ENCODE measurements at places on chromosomes 7 and 10. TPM values are rescaled to one million over a fixed set of nuclear protein-coding genes. Genes with fewer than 3 reads are reported as not detected.

Gene PKD1L1
- total RNA-seq: 0.55 TPM

Gene ASAH2B
- total RNA-seq: 13.2 TPM

Gene CYP2C19
- total RNA-seq: not detected

Gene ACSM6
- not detected for total RNA-seq

Gene CLIP2
- total RNA-seq: 29.3 TPM

Gene SRRM3
- 1.4 TPM for total RNA-seq

Gene MRC1
- 0.03 TPM for total RNA-seq

Gene SORCS1
- total RNA-seq: 0.40 TPM

DNA sequence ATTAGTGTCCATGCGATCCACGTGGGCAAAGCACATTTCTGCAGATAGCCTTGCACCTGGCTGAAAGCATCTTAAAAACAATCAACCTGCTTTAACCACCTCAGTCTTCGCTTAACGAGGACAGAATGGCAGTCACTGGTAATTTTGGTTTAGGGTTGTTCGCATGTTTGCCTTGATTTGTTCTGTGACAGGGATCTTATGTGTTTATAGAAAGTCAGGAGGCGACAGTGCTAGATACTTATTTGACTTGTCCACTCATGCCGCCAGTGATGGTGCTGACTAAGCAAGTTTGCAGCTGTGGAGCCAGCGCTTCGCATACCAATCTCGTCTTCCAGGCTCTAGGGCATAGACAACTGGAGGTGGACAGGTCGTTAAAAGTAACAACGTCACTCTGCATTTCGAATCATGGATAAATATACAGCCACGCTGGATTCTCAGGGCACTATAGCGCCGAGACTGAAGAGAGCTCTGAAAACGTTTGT, 1.2 kb upstream of the TMEM243 start:
- DNase-seq: no peak

GRCh38 chr10:32104181-32104580, 48.0 kb upstream of the KIF5B start:
- no peak for DNase-seq

- peak; percentile 79 for DNase-seq
Observed at GRCh38 chr7:51545131-51545530, 228.5 kb upstream of the COBL start.

DNA sequence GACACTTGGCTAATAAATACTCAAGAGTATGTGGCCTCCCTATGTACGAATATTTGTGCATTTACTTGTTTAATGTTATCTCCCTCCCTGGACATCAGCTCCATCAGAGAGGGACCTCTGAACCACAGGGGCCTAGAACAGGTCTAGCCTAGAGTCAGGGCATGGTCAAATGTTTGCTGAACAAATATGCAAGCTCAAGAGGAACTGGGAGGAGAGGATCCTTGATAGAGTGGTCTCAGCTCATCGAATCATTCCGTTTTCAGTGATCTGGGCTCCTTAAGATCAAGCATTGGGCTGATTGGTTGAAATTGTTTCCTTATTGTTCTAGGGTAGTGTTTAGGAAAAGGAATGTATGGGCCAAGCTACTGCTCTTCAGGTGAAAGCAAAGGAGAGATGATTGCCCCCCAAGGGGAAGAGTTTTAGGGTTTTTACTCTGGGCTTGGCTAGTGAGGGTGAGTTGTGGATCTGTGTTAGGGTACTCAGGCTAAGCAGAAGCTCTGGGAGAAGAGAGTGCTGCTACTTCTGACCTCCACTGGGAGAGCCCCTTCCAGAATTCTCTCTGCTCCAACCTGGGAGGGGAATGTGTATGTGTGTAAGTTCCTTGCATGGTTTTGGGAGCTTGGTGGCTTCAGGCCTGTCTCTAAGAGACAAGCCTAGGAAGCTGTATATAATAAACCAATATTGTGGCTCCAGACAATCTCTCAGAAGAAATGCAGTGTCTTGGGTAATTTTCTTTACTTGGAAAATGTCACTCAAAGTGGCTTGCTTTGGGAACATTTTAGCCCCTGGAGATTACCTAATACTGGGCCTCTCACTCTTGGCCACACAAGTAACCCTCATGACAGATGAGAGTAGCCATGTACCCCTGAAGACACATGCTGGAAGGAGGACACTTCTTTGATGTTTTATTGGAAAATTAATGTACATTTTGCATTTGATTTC, 110.0 kb downstream of the EMX2 start:
- DNase-seq: no peak

DNA sequence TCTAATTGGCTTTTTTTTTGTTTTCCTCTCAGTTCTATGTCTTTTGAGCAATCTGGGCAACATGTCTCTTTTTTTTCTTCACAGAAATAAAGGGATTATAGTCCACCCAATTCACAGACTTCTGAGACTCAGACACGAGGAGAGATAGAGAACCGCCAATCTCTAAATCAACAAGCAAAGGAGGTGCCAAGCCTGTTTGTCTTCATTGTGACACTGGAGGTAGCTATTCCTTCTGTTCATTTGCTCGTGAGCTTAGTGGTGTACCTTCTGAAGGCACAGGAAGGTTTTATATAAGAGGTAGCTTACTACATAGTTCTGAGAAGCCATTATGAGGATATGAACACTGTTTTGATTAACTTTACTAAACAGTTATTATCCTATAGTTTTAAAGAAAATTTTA, 6.1 kb downstream of the EPHB6 start:
- no peak for DNase-seq

DNA sequence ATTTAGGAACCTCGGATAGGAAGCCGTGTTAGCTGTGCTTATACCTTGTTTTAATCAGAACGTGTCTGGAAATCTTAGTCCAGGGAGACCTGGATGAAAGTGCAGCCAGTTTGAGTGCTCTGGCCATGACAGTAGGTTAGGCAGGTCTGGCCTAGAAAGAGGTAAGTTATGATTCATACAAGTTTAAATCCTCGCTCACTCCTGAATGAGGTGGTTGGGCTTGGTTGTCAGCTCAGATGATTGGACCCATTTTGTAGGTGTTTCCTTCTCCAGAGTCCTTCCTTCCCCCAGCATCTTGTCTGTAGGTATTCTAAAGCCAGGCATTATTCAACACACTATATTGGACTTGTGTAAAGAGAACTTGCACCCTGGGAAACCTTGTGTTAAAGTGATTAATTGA, 561.9 kb upstream of the GALNT17 start:
- no peak for DNase-seq

DNA sequence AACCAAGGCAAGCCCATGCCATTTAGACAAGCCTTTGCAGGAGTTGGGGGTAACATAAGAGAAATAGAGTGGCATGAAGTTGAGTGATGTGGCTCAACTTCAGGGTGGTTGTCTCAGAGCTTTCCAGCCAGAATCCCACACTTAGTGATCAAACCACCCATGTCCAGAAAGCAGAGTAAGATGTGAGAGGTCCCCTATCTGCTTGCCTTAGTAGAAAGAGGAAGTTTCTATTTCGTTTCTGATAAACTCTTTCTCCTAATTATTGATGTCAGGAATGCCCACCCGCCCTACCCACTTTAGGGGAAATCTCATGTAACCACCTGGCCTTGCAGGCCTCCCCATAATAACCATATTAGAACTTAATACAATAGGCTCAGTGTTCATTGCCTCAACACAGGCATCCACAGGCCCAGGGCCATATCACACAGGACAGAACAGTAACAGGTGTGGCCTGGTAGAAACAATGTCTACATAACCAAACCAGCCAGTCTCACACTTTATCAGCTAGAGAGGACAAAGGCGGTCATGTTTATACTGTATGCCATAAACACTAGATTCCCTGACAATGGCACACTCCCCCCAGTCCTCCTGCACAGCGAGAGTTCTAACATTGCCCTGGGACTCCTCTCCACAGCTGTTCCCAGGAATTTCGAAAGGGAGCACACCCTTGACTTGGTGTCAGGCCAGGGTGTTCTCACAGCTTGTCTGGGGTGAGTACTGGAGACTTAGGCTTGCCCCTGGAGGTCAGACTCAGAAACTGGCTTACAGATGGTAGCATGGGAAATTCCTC, 364.4 kb downstream of the CXCL12 start:
- DNase-seq: no peak

DNA sequence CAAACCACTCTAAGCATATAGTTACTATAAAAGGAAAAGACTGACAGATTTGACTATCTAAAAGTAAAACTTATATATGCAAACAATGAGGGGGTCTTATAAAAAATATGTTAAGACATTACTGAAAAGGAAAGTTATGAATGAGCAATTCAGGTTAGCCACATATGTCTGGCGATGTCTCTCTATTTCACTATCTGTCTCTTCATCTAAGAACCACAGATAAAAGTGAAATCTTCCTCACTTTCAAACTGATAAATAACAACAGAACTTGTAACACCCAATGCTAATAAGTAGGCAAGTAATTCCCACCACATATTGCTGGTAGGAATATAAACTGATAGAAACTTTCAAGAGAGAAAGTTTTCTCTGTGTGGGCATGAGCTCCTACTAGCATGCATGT, 138.2 kb downstream of the CHCHD3 start:
- DNase-seq: no peak

DNA sequence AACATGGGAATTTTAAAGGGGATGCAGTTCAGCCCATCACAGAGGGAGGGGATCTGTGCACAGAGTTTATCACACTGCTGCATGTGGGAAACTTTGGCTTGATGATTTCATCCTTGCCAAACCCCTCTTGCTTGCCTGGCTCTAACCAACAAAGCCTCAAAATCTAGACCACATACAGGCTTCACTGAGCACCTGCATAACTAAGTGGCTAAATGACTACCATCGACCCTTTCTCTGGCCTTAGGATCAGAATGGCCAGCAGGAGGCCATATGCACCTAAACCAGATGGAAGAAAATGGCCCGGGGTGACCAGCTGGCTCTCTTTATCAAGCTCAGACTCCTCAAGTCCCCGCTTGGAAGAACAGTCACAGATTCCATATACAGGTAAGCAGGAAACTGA, 15.6 kb upstream of the ZNF25 start:
- DNase-seq: no peak

DNA sequence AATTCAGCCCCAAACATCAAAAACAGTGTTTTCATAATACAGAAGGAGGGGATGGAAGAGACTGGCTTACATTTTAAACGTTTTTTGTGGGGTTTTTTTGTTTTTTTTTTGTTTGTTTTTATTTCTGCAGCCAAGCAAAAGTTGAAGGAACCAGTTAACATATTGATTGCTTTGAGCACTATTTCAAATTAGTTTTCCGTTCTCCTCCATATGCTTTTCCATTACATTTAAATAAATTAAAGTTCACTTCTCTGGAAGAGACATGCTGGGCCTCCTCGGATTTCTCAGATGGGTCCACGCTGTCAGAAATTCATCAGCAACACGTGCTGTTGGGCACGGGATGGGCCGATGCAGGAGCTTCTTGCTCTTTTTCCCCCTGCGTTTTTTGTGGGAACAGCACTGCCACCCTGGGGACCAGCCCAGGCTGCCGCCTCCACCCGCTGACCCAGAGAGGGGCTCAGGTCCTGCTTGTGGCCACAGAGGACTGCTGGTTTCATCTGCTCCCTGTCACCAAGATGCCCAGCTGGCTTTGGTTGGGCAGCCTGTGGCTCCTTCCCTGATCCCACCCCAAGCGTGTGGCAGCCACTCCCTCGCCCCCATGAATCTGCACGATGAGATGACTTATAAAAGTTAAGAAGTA, 67.7 kb upstream of the CHST15 start:
- no peak for DNase-seq

GRCh38 chr7:66039094-66039670, 36.4 kb upstream of the ASL start:
- DNase-seq: no peak

- DNase-seq: no peak
Observed at GRCh38 chr10:5927306-5927705, 37.3 kb downstream of the FBH1 start.
